ENCODE measurements at places on chromosomes 7 and 10. TPM values are rescaled to one million over a fixed set of nuclear protein-coding genes. Genes with fewer than 3 reads are reported as not detected.

- DNase-seq = no peak
Observed at GRCh38 chr7:36625247-36625646, 99.0 kb downstream of the AOAH start.

DNA sequence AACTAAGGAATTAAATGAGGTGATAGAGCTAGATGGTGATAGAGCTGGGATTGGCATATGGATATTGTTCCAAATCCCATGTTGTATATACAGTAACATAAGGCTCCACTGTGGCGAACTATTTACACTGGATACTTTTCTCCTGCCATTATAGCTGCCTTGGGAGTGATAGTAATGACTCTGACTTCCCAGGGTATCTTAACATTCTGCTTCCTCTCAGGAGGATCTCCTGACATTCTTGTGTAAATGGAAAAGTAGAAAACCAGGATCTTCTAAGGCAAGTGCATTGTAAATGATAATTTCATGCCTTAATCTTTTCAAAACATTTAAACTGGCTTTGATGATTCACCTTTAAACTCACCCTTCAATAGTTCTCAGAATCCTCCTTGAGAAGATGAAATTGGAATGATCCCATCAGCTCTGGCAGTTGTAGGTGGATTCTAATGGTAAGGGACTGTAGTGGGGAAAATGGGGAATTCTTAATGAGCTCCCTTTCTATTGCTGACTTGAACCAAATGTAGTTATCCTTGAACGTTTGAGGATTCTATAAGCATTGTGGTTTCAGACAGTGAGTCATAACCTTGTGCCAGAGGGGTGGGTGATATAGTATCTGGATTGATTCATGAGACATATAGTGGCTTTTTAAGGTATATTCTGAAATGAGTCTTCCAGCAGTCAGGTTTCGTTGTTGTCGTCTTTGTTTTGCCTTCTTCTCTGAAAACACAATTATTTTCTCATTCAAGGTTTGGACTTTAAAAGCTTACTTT lies 450.0 kb downstream of the SUGCT start:
- DNase-seq = no peak

DNA sequence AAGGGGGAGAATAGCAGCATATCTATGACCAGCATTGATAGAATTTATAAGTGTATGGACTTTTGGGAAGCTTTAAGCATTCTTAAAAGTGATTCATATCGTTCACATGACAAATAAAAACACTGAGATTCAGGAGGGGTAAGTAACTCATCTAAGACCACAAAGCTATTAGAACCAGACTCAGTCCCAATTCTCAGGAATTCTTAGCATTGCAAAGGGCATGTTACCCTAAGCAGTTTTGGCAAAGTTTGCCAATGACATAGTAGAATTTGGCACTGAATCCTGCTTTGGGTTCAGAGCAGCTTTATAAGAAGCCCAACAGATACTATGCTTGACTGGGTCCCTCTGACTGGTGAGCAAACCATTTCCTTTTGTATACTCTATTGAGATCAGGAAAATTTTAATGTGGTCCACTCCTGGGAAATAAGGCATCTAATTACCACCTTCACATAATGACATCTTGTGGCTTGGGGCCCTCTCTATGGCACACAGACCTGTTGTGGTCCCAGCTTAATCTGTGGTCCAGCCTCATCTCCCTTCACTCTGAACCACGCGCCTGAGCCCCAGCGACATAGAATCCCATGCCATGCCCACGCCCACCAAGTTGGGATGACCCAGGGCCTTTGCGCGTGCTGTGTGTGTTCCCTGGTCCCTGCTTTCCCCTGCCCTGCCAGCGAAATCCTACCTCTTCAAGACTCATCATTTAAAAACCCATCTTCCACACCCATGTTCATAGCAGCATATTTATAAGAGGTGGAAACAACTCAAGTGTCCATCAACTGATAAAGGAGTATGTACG lies 37.5 kb upstream of the DOCK1 start:
- DNase-seq = no peak

The TRPV5 gene
- polyA plus RNA-seq = not detected

The CDC14C gene
- not detected for polyA plus RNA-seq

The ADCY1 gene
- 1.2 TPM for polyA plus RNA-seq

The INSYN2A gene
- not detected for polyA plus RNA-seq
